NT2/D1 (cell line): ENCODE measurements at places on chromosomes 6 and 20.

DNA sequence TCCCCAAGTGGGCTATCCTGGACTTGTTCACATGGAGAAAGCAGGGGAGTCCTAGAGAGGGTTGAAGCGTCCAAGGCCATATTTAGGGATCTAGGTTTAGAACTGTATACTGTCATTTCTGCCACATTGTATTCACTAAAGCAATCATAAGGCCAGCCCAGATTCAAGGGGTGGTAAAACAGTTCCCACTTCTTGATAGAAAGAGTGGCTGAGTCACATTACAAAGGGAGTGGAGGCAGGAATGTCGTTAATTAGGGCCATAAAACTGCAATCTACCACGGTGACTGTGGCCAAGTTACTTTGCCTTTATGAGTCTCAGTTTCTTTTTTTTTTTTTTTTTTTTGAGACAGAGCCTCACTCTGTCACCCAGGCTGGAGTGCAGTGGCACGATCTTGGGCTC is 7.4 kb upstream of the UBR2 start:
- no peak for DNase-seq

GRCh38 chr6:3222506-3223038 is 4.9 kb downstream of the TUBB2B start:
- DNase-seq, result no peak

- DNase-seq, result peak; percentile 28
Observed at GRCh38 chr6:8506126-8506525, 70.8 kb upstream of the SLC35B3 start.

DNA sequence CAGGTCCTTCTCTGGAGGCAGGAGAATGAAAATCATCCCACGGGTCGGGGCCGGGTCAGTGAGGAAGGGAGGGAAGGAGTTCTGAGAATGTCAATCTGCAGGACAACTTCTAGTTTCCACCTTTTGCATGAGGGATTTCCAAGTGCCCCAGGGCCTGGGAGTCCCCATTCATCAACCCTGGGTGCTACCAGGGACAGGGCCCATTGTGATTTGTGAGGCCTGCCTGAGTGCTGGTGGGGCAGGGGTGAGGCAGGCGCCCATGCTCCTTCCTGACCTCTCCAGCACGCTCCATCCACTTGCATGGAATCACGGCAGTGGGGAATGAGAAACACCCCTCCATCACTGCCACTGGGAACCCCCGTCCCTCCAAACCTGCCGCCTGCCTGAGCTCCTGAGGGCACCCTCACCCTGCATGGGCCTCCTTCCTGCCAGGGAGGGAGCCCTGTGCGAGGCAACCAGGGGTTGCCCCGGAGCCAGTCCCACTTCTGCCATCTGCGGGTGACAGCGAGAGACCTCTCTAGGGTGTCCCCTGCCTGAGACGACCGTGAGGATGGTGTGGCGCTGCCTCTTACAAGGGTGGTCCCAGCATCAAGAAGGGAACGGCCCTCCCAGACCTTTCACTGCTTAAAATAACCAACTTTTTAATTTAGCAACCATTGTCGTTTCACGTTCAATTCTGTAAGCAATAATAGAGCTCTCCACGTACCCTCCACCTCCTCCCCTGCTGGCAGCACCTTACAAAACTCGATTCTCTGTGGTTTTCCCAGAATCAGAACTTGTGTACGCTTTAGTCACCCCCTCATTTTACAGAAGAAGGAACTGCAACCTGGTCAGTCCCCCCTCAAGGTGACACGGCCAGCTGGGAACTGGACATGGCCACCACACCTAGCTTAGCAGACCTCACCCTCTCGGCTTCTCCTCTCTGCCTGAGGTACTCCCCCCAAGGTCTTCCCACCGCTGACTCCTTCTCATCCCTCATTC is 28.6 kb downstream of the PMEPA1 start:
- DNase-seq, result no peak

DNA sequence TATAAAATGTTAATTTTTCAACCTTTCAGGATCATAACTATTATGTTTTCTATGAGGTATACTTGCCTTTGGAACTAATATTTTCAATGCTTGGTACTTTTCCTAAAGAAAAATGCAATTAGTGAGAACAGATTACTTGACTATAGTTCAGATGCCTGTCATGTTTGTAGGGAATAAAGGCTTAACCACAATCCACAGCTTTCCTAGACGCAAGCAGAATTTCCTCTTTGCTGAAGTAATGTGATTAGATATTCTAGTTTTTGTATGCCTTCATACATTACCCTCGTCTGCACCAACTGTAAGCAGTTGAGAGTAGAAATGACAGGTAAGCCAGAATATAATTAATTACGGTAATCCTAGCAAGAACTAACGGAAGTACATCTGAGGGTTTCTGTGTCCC is 581.4 kb upstream of the MMS22L start:
- DNase-seq, result no peak

- DNase-seq, result no peak
Observed at GRCh38 chr6:137829641-137830083, 37.4 kb upstream of the TNFAIP3 start.

DNA sequence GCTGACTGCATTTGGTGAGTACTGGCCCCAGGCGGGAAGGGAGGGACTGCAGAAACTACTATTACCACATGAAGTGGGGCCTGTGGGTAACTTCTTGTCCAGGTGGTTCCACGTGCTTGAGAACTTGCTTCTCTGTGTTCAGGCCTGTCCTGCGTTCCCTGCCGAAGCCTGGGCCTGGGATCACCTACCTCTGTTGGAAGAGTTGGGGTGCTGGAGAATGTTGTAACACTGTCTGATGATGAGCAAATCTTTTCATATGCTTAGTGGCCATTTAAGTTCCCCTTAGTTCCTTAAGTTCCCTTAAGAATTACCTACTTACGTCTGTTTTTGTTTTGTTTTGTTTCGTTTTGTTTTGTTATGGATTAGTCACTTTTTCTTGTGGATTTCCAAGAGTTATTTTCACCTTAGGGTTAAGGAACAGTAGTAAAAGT is 154.4 kb downstream of the DTNBP1 start:
- no peak for DNase-seq

DNA sequence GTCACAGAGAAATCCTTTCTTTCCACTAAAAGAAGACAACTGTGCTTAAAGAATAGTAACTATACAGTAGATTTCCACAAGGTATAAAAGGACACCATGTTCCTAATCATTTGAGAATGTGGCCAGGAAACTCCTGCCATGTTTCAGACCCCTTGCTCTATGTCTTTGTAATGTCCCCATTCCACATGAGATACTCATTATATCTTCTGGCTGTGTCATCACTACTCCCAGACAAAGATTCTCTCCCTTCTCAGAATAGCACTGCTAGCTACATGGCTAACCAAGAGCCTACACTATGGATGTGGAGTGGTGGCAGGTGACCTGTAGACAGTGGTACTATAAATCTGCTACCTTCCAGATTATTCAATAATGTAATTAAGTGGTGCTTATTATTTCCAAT is 218.1 kb upstream of the MCHR2 start:
- DNase-seq, result no peak

DNA sequence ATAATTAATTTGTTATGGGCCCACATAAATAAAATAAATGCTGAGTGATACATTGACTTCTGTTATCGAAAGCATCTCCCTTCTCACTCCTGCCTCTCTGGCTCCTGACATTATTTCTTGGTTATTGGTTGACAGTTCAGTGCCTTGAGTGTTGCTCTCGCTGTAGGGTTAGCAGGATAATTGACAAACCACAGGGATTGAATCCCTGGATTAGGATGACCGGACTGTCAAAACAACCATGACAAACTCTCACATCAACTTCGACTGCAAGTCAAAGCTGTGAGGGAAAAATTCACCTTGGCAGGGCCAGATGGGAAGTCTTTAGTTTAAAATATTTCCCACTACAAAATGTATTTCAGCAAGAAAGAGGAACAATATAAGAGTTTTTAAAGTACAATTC is 245.4 kb upstream of the TFAP2D start:
- DNase-seq, result no peak

GRCh38 chr20:53138454-53139262 is 166.5 kb downstream of the TSHZ2 start:
- DNase-seq, result no peak

DNA sequence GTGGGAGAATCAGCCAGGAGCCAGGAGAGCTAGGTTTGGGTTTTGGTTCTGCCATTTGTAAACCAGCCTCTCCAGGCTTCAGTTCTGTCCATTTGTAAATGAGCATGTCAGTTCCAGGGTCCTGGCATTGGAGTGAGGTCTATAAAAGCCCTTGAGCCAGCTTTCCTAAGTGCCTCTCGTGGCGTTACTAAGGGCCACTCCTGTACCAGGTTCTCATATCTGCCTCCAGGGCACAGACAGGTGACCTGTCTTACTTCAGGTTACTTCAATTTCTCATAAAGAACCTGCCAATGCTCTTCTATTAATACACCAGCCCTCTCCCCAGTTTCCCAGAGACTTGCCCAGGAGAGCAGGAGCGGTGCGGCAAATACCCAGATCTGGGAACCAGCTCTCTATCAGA is 101.9 kb downstream of the VEGFA start:
- no peak for DNase-seq

DNA sequence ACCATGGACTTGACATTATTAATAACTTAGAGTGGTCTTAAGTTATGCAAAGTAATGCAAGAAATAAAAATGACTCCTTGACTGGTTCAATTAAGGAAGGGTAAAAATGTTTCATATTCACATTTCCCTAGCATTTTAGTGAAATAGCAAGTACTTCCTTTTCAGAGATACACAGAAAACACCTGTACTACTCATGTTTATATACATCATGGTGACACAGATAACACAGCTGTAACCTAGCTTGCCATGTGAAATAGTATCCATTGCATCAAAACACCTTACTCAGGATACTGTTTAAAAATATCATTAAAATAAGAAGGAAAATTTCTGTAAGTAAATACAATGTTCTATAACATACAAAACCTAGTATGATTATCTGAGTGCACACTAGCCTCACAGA is 102.4 kb downstream of the AHI1 start:
- DNase-seq, result no peak

DNA sequence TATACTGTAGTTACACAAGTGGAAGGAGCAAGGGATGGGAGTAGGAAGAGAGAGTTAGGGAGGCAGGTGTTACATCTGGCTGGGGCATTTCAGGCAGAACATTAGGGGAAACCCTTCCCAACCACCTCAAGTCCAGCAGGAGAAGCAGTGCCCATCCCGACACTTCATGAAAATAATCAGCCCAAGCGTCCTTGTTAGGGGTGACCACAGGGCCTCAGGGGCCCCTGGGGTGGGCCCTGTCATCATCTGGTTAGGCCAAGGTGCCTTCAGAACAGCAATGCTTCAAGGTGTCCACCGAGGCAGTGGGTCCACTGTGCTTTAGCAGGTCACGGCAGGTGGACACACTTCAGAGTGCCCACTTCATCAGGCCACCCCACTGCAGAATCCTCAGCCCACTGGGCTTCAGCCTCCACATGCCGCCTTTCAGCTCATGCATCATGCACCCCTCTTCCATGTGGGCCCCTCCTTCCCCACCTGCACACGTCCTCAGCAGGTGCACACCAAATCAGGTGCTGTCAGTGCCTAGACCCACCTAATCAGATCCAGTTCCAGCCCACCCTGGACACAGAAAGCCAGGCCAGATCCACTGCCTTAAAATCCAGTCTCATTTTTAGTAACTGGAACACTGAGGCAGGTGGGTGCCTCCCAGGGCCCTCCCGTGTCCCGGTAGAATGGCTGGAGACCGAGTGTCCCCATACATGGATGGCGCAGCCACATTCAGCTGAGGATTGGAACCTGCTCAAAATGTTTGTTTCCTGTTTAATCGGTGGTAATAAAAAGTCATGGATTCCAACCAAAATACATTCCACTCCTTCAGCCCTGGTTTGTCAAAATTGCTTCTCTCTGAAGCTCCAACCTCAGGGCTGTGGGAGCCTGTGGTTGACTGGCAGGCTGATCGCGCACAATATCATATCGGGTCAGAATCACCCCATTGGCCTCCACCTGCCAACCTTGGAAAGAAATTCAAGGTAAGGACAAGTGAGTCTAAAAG is 99.5 kb downstream of the ANKRD60 start:
- no peak for DNase-seq

DNA sequence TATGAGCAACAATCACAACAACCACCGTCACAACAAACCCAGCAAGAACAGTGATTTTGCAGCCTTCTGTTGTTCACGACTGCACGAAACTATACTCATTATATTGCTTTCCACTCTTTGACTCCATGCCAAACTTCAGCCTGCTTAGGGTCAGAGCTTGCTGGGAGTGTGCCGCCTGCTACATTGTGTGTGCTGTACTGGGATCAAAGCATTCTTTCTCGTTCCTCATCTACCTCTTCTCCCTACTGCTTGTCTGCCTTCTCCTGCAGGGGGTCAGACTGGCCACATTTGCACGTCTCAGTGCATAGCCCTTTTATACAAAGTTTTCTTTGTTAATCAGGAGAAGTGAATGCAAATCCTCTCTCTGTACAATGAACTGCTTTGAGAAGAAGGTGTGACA is 401.6 kb upstream of the CITED2 start:
- DNase-seq, result no peak

DNA sequence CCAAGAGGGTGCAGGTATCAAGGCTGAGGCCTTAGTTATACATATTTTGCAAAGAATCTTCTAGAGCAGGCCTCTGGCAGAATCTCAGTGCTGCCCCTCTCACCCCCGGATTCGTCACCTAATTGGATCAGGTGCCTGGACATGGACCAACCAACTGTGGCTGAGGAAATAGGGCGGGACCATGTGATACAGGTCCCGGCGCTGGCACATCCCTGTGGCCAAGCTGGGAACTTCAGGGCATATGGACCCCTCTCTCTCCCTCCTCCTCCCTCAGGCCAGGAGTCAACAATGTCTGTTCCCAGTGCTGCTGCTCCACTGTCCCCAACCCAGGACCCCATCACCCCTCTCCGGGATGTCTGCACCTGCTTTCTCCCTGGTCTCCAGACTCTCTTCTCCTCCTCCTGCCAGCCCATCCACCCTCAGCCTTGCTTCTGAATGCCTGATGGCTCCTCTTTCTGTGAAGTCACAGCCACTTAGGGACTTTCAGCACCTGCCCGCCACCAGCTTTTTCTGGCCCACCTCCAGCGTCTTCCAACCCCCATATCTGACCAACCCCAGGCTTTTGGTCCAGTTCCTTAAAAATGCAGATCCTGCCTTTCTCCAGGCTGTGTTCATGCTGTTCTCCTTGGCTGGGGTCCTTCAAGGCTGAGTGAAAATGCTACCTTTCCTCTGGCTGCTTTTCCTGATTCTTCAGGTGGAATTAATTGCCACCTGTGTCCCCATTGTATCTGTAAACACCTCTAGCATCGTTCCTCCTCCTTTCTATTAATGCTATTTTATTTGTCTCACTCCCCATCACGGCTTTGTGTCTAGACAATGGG is 19.0 kb upstream of the MLN start:
- DNase-seq, result no peak

GRCh38 chr6:13165502-13166172 is 162.7 kb downstream of the TBC1D7 start:
- DNase-seq, result no peak

GRCh38 chr6:63180367-63180766 is 30.9 kb upstream of the FKBP1C start:
- DNase-seq, result no peak
